ENCODE measurements at places on chromosomes 1 and 21.

DNA sequence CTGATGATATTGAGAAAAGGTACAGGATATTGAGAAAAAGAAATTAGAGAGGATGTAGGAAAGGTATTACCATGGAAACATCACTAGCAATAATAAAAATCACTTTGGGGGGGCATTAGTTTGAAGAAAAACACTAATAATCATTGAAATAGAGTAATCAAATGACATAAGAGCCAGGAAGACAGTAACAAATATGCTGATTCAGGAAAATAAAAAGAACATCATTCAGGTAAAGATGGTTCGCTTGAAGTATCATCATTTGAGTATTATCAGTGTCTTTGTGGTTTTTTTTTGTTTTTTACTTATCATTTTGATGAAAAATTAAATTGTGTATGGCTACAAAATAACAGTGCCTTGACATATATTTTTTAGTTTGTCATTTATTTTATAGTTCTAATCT lies 164.5 kb downstream of the IFI44 start:
- ATAC-seq = no peak

DNA sequence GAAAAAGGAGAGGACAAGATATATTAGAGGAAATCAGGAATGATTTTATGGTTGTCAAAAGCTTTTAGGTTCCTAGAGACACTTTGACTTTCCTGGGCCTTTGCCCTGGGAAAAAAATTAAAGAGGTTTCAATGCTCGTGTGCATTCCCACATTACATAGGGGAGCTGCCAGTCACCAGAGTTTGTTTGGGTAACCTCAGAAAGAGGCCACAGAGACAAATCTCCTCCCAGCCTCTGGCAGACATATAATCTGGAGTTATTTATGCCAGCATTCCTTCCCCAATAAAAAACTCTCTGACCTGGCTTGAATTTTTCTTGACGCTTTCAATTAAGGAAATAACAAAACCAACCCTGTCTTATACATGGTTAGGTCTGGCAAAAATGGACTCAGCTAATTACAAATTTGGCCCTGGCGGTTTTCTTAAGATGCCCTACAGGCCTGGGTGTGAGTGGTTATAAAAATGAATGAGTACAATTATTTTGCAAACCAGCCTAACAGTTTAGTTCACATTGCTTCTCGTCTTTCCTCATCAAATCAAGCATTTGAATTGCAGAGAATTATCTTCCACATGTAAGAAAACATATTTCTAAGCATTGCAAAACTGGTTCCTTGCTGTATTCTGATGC lies 63.7 kb downstream of the WLS start:
- no peak for ATAC-seq

DNA sequence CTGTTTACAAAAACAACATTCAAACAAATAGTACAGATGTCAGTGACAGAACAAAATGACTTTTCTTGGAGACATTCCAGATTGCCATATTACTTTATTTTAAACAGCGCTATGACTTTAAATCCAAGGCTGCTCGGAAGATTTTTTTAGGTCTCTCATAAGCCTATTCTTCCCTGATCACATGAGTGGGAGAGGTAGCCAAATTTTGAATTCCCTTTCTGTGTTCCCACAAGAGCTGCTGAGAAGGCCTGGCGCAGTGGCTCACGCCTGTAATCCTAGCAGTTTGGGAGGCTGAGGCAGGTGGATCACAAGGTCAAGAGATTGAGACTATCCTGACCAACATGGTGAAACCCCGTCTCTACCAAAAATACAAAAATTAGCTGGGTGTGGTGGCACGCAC lies 53.7 kb downstream of the SLC35A3 start:
- ATAC-seq = no peak

DNA sequence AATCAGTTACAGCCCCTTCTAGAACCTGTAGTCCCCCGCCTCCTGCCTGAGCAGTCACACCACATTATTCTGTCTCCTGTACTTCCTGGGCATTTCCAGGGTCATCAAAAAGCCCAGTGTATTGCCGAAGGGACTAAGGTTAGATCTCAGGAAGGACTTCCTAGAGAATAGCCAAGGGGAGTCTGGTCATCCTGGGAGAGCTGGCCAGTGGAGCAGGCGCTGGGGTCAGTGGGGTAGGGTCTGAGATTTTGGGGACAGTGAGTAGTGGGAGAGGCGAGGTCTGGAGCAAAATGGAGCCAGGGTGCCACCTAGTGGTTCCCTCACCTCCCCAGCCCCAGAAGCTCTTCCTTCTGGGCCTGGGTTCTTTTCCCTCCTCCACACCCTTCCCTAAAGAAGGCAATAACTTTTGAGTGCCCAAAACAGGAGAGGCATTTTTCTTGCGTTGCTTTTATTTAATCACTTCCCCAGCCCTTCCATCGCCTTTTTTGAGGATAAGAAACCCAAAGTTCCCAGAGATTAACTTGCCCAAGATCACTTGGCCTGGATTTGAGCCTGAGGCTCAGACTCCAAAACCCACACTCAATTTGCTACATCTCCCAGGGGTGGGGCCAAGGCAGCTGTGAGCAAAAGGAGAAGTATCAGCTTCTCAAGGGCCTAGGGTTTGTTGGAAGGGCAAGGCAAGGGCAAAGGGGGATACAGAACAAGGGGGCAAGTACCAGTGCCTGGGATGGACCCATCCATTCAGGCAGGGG lies 7.3 kb upstream of the PMVK start:
- no peak for ATAC-seq

DNA sequence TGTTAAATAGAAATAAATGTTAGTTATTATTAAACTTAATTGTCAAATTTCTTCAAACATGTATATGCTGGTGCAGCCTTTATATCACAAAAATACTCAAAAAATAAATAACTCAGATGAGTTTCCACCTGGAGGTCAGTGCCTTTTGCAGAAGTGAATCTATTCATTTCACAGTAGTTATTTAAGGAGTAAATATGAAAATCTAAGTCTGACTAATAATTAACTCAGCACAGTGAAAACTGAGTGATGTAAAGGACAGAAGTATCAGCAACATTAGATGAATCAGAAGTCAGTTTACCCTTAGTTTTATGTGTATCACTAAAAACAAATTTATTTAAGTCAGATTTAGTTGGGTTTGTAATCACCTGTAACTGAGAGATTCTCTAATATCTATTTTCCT lies 2135.4 kb downstream of the MRPL39 start:
- ATAC-seq = no peak

GRCh38 chr1:78676347-78676982 lies 26.8 kb downstream of the IFI44 start:
- no peak for ATAC-seq

GRCh38 chr1:92043621-92044020 lies 13.8 kb downstream of the EPHX4 start:
- no peak for ATAC-seq

DNA sequence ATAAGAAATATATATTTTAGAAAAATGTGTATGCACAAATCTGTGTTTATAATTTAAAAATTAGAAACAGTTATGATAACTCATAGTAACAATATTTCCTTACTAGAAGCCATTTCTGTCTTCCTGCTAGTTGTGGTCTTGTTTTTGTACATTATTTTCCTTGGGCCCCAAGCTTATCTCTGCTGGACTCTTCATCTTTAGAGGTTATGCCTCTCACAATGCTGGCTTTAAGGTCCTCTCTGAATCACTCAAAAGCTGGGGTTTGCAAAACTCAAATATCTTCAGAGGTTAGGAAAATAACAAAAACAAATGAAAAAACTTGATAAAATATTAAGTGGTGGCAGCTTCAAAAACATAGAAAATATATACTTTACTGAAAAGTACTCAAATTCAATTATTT lies 133.8 kb downstream of the PTPRC start:
- ATAC-seq = no peak

DNA sequence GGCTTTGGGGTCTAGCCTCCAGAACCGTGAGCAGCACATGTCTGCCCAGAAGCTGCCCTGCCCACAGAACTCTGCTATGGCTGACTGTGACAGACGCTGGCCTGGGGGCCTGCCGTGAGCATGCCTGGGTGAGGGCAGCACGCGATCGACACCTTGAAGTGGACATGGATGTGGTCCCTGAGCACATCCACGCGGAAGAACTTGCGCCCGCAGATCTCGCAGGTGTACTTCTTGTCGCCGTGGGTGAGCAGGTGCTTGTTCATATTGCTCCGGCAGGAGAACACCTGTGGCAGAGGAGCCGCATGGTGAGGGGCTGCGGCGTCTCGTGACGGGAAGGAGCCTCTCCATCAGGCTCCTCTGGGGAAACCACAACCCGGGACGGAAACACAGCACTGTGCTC lies 56.0 kb downstream of the PRDM15 start:
- ATAC-seq = no peak

DNA sequence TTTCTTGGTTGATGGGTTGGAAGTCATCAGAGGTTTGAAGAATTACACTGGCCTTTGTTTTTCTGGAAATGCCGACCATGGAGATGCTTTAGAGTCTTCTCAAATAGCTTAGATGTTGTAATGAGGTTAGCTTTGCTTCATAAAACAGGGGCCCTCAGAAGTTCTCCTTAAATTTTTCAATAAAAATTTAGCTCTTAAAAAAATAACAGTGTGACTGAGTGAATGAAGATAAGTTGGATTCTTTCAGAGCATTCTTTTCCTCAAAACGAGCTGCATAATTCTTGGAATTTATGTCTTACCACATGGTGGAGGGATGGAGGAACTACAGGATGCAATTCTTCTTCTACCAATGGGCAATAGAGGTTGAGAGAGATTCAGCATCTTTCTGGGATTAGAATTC lies 23.4 kb downstream of the SYT11 start:
- no peak for ATAC-seq

- ATAC-seq = no peak
Measured at GRCh38 chr1:233246965-233247364, 48.6 kb downstream of the PCNX2 start.

- ATAC-seq = no peak
Measured at GRCh38 chr1:202871367-202871766, 17.6 kb downstream of the RABIF start.

DNA sequence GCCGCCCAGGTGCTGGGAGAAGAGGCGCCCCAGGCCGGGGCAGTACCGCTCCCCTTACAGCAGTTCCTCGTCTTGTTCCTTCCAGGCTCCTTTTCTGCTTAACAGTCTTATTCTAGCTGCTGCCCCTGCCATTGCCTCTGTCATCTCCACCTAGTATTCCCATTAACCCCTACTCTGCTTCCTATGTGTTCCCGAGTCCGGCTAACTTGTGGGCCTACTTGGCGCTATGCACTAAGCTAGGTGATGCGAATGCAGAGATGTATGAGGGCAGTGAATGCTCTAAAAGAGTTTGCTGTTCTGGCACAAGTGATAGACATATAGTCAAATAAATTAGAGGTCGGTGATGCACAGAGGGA lies 276 bp upstream of the IQGAP3 start:
- no peak for ATAC-seq

DNA sequence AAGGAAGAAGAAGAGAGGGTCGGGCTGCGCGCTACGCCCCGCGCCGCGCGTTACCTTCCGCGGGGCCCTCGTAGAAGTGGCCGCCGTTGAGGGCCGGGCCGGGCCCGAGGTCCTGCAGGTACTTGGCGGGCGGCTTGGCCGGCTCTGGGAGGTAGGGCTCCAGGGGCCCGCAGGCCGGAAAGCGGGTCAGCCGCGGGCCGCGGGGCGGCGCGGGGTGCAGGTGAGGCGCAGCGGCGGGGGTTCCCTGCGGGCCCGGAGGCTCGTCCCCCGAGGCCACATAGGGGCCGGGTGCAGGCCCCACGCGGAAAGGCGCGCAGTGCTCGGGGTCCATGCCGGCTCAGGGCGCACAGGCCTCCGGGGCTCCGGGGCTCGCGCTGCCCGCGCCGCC lies 196 bp downstream of the ALX3 start:
- no peak for ATAC-seq

GRCh38 chr1:173467426-173467825 lies 9.7 kb upstream of the PRDX6 start:
- ATAC-seq = no peak

DNA sequence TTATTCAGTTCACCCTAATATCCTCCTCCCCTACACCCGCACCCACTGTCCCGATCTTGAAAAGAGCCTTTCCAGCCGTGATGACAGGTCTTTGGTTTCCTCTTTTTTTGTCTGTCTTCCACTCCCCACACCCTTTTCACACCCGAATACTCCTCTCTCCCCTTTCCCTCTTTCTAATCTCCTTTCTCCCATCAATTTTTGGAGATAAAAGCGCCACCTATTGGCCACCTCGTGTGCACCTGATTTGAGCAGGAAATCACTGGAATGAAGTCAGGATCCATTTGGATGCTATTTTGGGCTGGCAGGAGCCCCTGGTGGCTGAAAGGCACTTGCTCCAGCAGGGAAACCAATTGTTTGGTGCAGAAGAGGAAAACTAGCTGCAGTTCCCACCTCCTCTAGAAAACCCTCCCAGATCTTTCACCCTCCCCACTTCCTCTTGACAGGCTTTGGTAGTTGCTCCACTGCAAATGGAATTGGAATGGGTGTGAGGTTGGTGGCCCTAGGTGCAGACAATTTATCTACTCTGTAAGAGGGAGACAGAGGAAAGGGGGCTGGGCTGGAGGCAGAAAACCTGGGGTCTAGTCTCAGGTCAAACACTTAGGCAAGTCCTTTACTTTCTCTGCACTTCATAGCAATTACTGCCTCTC lies 8.4 kb downstream of the FOXE3 start:
- ATAC-seq = no peak

All from stimulated activated memory B cell treated with anti-CD40 and anti-IgM and Interleukin-4, amounts not matched to agents 10 μg/mL and 1 μg/mL and 100 μg/mL, for 72 hours (primary cell).